Uterine smooth muscle cell (primary cell): ENCODE measurements at places on chromosomes 2 and 18. TPM values are rescaled to one million over a fixed set of nuclear protein-coding genes. Genes with fewer than 3 reads are reported as not detected.

Gene ERBB4
- total RNA-seq = under 0.01 and 0.11 TPM in 2 replicates

Gene UGT1A10
- total RNA-seq = 0.11 TPM in 1 of 2 replicates, not detected in the other

Gene SAG
- not detected in 2 replicates for total RNA-seq

Gene DNAJC5G
- not detected in 2 replicates for total RNA-seq
